SK-N-SH (cell line): ENCODE measurements at places on chromosomes 3 and 15. TPM values are rescaled to one million over a fixed set of nuclear protein-coding genes. Genes with fewer than 3 reads are reported as not detected.

ZBED2 gene
- polyA plus RNA-seq, result 0.76 and 1.3 TPM in 2 replicates

DNA sequence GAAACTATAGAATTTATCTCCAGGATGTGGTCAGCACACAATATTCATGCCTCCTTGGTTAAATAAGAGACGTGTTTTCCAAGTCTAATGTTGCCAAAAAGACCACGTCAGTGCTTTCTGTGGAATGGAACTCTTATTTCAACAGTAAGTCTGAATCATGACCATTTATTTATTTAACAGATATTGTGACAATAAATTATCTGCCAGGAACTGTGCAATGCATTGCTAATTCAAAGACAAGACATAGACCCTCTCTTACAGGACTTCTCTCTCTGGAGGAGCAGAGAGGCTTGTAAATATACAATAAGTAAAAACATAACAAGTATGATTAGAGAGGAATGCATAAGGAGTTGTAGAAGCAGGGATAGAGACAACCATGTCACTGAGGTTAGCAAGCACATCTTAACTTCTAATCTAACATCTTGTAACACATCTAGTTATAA, 227.5 kb downstream of the DTWD1 start:
- DNase-seq, result no peak

- peak; percentile 3 for DNase-seq
Measured at GRCh38 chr3:197363553-197364409, 65.4 kb upstream of the DLG1 start.

- peak; percentile 52 for DNase-seq
Measured at GRCh38 chr3:23999012-23999641, 54.0 kb downstream of the NR1D2 start.

SLC12A1 gene
- polyA plus RNA-seq, result not detected in 2 replicates

DNA sequence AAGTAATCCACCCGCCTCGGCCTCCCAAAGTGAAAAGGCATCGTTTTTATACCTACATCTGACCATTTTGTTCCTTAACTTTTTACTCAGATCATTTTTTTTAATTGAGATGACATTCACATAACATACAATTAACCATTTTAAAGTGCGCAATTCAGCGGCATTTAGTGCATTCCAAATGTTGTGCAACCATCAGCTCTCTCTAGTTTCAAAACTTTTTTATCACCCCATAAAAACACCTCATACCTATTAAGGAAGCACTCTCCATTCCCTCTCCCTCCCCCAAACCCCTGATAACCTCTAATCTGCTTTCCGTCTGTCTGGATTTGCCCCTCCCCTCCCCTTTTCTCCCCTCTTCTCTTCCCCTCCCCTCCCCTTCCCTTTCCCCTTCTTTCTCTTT, 310.1 kb downstream of the UACA start:
- DNase-seq, result no peak

- DNase-seq, result peak; percentile 28
Measured at GRCh38 chr15:29131840-29132420, 137.7 kb downstream of the NSMCE3 start.

GRCh38 chr3:131174752-131175151, 148.1 kb downstream of the NEK11 start:
- no peak for DNase-seq

- peak; percentile 59 for DNase-seq
Measured at GRCh38 chr3:46663591-46664135, 29.8 kb downstream of the ALS2CL start.

GRCh38 chr3:63429905-63430304, 151.8 kb downstream of the SYNPR start:
- DNase-seq, result no peak

DNA sequence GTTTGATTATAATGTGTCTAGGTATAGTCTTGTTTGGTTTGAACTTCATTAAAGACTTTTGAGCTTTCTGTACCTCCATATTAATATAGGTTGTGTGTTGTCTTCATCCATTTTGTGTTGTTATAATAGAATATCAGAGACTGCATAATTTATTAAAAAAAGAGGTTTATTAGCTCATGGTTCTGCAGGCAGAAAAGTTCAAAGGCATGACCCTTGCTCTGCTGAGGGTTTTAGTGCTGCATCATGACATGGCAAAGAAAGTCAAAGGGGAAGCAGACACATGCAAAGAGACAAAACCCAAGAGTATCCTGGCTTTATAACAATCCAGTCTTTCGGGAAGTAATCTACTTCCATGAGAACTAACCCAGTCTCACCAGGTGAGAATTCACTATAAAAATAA, 358.2 kb downstream of the EDEM1 start:
- DNase-seq, result no peak

DNA sequence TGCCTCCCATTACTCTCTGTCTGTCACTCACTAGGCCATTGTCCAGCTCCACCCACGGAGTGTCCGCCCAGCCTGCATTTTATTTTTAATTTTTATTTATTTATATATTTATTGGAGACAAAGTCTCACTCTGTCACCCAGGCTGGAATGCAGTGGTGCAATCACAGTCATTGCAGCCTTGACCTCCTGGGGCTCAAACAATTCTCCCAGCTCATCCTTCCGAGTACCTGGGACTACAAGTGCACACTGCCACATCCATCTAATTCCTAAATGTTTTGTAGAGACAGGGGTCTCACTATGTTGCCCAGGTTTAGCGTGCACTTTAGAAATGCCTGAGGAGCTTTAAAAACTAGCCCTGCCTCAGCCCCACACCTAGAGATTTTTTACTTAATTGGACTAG, 141.5 kb downstream of the LIPC start:
- DNase-seq, result no peak

DNA sequence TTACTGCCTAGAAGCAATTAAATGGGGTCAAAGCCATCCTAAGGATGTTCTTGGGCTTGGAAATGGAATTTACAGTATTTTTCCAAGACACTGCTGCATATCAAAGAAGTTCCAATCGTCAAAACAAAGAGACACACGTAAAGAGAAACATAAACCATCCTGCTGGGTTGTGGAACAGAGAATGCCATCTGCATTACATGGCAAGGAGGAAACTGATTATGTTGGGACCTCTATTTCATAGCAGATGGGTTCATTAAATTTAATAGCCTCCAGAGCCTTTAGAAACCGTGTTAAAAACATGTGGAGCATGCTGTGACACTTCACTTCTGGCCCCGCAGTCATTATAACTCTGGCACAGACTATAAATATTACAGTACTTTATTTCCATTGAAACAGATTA, 154.6 kb downstream of the LRTM1 start:
- DNase-seq, result no peak

DNA sequence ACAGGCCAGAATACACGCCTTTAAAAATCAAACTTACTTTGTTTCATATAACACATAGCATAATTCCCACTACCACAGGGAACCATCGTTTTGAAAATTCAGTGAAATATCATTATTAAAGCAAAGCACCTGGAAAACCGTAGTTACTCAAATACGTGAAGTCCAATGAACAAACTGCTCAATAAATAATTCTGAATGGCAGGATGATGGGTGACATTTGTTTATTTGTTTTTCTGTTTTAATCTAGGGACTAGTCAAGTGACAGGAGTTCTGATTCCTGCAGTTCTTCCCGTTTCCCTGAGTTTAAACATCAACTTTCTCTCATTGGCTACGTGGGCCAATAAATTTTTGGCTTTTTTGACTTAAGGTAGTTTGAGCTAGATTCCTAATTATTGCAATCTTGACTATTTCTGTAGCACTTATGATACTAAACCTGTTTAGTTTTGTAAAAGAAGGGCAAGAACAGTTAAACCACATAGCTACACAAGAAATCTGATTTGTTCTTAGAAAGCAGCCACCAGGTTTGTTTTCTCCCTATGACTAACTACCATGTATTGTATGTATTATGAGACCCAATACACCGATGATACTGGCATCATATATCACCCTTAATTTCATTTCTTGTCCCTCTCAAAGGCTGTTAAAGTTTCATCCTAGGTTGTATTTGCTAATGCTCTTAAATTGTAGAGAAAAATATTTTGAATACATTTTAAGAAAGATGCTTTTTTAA, 411.2 kb downstream of the SHQ1 start:
- DNase-seq, result no peak

DNA sequence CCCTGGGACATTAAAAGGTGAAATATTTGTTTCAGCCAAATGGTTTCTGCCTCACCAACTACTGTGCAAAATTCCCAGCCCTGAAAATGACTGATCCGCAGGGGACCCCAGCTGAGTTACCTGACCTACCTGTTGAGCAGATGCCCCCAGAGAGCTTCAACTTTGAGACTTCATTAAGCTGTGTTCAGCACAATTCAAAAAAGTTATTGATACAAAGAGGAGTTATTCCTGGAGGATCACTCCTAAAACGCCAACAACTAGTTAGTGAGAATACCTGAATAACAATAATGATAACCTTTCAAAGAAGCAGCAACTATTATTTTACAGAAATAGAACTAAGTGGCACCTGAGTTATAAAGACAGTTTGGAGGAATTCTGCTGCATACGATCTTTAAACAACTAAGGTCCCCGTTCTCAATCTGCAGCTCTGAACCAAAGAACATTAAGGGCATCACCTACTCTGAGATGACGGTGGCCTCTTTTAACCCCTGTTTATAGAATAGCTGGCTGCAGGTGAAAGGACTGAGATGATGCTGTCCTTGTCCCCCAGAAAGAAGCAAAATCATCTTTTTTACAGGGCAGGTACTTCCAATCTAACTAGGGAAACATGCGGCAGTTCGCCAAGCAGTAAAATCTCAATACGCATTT, 659 bp downstream of the GADL1 start:
- DNase-seq, result peak; percentile 7

DNA sequence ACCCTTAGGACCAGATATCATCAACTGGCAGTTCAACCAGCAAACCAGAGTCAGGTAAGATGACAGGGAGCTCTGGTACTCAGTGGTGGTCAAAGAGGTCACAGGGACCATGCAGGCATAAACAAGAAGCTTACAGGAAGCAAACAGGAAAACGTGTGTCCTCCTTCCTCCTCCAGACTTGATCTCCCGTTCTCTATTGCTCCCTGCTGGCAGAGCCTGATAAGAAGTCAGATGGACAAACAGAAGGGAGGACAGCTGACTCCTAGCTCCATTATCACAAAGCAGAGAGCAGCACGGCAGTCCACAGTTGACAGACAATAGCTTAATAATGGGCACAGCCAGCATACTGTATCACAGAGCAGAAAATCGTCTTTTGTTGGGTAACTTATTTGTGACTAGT, 156.5 kb upstream of the SLC2A2 start:
- no peak for DNase-seq

- DNase-seq, result no peak
Measured at GRCh38 chr15:100777821-100778220, 101.8 kb upstream of the ALDH1A3 start.
